ENCODE measurements at places on chromosomes 12 and 14. TPM values are rescaled to one million over a fixed set of nuclear protein-coding genes. Genes with fewer than 3 reads are reported as not detected.

RHOF gene
- 3.3 TPM for total RNA-seq

CLEC2D gene
- 8.5 TPM for total RNA-seq

TPH2 gene
- not detected for total RNA-seq

WNT5B gene
- total RNA-seq: 38.8 TPM

SYCP3 gene
- total RNA-seq: 0.13 TPM

CDKN3 gene
- total RNA-seq: 24.8 TPM

IL22 gene
- not detected for total RNA-seq

PEX5 gene
- 26.0 TPM for total RNA-seq

KERA gene
- 223 TPM for total RNA-seq

KCNH5 gene
- total RNA-seq: 0.04 TPM

VASH1 gene
- total RNA-seq: 18.6 TPM

CCDC184 gene
- total RNA-seq: 1.2 TPM

NUAK1 gene
- total RNA-seq: 8.0 TPM

TAS2R13 gene
- 1.5 TPM for total RNA-seq

ACYP1 gene
- total RNA-seq: 13.2 TPM

TAS2R20 gene
- total RNA-seq: 2.5 TPM

JPH4 gene
- total RNA-seq: 0.53 TPM

DNA sequence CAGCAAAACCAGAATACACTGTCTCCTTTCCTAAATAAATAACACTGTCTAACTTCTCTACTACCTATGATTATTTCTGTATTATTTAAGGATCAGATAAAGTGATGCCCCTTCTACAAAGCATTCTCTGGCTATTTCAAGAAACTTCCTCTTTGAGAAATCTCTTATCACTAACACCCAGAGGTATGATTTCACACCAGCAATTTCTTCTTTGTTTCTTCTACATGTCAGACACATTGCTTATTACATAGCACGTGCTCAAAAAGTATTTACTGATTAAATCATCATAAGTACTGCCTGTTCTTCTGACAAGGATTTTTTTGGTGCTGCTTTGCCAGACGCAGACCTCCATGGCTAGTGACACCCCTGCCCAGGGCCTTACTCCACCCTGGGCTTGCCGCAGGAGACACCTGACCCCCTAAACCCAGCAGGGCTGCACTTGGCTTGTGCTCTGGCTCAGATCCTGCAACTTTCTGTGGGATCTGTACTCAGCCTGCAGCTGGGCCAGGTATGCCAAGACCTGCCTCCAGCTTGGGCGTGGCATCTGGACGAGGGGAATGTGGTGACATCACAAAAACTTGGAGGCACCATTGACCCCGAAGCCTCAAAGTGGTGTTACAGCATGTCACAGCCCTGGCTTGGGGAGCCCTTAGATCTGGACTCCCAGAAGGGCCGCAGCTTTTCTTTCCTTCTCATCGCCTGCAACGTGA, 15.4 kb upstream of the HIGD1C start:
- DNase-seq: no peak

DNA sequence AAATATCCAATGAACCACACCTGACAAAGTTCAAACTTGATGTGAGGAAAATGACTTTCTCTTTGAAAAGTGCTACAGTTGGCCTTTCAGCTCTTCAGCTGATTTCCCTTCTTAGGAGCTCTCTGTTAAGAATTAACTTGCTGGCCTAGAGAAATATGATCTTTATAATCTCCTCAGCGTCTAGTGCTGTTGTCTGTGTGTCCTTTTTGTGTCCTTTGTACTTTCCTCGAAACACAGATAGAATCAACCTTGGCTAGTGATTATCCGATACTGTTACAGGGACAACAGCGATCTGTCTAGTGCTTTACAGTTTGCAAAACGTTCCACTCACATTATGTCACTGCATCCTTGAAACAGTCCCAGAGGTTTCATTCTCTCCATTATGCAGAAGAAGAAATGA, 162.8 kb upstream of the RMST start:
- DNase-seq: no peak

- DNase-seq: peak; percentile 81
Observed at GRCh38 chr12:71266606-71267005, 108.8 kb upstream of the TSPAN8 start.

- peak; percentile 65 for DNase-seq
Observed at GRCh38 chr14:31419967-31420318, 407 bp downstream of the HEATR5A start.

GRCh38 chr12:21715386-21715785, 57.7 kb upstream of the LDHB start:
- DNase-seq: no peak

GRCh38 chr12:109998241-109998903, 858 bp upstream of the ANKRD13A start:
- DNase-seq: peak; percentile 89

DNA sequence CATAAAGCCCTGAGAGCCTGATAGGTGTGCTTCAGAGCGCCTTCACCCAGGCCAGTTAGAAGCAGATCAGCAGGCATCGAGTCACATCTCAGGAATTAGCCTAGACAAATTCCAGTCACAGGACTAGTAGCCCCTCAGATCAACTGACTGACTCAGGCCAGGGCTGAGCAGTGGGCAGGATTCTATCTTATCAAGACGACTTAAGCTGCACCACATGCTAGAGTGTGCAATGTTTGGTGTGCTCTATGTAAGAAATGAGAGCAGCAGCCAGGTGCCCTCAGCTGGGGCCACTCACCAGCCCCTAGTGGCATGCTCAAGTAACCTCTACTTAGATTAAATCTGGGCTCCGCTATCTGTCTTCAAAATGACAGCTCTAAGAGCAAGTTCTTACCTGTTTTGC, 19.7 kb upstream of the NGB start:
- DNase-seq: no peak

- no peak for DNase-seq
Observed at GRCh38 chr12:90682398-90682797, 272.6 kb downstream of the CCER1 start.

GRCh38 chr12:73053893-73054292, 781.7 kb downstream of the TRHDE start:
- DNase-seq: no peak

- DNase-seq: no peak
Observed at GRCh38 chr12:75444429-75445136, 36.0 kb upstream of the GLIPR1 start.

DNA sequence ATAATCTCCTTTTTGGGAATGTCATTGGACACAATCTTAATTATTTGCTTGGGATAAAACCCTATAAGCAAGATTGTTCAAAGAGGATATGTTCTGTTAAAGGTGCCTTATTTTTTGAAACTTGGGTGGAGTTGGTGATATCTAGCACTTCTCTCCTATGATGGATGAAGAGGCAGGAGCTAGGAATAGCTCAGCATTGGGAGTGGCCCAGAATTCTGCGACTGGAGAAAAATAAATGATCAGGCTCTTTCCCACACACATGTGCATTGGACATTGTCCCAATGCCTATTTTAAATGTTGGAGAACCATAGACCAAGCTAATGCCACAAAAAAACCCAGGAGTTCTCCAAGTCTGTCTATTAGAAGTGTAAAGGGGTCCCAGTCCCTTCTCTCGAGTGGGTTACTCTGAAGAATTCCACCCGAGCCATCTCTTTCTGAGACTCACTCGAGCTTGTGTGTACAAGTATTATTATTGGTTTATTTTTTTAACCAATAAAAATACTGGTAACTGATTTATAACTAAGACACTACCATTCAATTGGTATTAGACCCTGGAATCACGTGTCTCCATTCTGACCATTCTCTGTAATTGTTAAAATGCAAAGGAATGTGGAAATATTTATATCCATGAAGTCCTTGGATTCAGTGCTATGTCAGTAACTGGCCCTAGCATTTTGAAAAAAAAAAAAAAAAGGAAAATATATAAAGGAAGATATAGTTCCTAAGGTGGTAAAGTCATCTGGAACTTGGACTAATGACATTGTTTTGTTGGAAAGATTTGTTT, 437.5 kb upstream of the TMEM132C start:
- peak; percentile 30 for DNase-seq

GRCh38 chr12:115364921-115365320, 680.9 kb upstream of the TBX3 start:
- DNase-seq: peak; percentile 71

GRCh38 chr12:80419644-80420043, 24.4 kb upstream of the PTPRQ start:
- peak; percentile 65 for DNase-seq

GRCh38 chr12:31822761-31823160, 93.9 kb upstream of the AMN1 start:
- DNase-seq: no peak

GRCh38 chr12:63918800-63919300, 74.3 kb downstream of the SRGAP1 start:
- DNase-seq: no peak

GRCh38 chr12:8823565-8824300, 1.3 kb downstream of the A2ML1 start:
- DNase-seq: peak; percentile 27

DNA sequence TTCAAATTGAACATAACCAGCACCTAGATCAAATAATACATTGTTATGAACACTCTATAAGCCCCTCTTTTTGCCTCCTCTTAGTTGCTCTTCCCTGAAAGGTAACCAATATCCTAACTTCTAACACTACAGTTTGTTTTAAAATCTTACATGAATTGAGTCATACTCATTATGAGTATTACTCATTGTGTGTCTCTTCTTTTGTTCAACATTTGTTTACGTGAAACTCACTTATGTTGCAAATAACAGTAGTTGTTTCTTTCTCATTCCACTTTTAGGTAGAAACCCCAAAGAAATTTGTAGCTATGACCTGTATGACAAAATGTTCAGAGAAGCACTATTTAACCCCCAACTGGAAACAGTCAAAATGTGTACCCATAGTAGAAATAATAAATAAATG, 6.6 kb downstream of the LRRC9 start:
- DNase-seq: no peak

- peak; percentile 54 for DNase-seq
Observed at GRCh38 chr12:19856389-19856788, 417.1 kb downstream of the AEBP2 start.

Measured in muscle of leg (tissue), 16 donors.